Foreskin keratinocyte (primary cell): ENCODE measurements at places on chromosomes 5 and 9.

GRCh38 chr9:72855321-72855720 is 97.5 kb downstream of the ALDH1A1 start:
- no peak for DNase-seq

GRCh38 chr9:2691626-2692025 is 25.7 kb upstream of the KCNV2 start:
- DNase-seq, result no peak

DNA sequence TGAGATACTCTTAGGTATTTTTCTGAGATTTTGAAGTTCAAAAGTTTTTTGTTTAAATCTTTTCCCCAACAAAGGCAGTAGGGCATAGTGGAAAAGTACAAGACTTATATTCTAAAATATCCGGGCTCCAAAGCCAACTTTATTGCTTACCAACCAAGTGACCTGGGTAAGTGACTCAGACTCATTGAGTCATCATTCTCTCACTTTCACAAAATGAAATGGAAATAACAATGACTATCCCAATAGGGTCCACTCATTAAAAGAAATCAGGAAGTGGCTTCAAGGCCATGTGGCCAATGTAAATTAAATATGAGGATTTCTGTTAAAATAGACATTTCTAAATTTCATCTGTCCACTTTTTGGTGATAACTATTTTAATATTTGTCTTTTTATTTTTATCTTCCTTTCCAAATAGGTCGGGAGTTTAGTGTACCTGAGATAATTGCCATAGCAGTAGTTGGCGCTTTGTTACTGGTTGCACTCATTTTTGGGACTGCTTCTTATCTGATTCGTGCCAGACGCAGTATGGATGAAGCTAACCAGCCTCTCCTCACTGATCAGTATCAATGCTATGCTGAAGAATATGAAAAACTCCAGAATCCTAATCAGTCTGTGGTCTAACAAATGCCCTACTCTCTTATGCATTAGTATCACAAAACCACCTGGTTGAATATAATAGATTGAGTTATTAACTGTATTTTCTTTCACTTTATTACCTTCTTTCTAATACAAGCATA is 15.5 kb downstream of the TYRP1 start:
- no peak for DNase-seq

DNA sequence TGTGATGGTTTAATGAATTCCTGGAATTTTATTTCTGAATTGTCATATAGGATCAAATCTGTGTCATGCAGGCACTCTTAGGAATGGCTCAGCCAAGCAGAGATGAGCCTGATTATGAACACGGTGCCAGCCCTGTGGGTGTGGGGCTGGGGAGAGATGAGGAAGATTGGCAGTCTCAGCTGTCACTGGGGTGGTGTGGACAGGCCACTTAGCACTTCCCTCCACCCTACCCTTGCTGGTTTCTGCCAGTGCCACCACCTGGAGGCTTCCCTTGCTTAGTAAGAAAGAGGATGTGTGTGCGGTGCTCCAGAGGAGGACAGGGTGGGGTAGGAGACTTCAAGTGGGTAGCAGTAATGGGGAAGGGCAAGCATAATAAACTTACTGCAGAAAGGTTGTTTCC is 226.6 kb downstream of the CD180 start:
- DNase-seq, result no peak

GRCh38 chr5:50889790-50890189 is 223.4 kb downstream of the PARP8 start:
- DNase-seq, result peak; percentile 9

- no peak for DNase-seq
Observed at GRCh38 chr5:180494510-180495181, 467 bp downstream of the CNOT6 start.

DNA sequence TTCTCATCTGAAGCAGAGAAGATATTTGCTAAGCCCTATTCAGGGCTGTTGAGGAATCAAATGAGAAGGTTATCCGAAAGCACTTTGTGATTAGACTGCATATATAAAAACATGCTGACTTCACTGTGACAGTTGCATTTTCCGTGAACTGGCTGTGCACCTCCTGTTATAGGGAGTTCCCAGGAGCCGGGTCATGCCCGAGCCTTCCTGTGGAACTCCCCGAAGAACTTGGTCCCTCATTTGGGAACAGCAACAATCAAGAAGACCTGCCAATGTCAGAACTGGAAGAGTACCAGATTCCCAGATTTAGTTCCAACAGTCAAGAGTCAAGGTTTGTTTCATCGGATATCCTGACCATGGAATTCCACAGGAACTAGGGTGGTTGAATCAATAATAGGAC is 130.4 kb upstream of the RAI14 start:
- no peak for DNase-seq

DNA sequence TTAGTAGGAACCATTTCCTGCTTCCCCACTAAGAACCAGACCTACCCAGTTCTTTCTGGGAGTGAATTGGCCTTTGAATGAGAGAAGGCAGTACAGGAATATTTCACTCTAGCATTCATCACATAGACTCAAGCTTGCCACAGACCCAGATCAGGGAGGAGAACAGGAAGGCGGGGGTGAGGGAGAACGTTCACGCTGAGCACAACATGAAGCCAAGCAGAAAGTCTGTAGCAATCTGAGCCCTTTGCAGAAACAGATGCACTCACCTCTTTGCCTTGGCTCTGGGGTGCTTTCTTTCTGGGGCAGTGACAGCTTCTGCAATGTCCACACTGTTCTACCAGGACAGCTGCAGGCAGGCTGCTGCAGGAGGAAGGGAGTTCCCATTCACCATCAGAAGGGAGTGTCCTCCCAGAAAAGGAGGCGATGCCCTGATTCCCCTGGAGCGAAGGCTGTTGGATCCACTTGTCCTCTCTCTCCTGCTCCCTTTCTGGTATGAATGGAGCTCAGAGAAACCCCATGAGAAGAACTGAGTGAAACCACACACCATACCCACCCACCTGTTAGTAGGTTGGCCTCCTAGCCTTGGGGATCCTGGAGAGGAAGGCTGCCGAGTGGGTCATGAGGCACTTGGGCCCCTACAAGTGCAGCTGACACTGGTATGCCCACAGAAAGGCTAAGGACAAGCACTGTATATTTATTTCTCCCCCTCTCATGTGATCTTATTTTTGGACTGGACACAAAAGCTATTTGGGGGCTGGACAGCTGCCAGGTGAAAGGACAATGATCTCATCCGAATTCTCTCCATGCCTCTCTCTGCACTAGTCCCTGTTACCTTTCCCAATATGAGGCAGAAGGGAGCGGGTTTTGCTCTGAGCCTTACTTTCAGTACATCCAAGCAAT is 11.7 kb upstream of the FGF1 start:
- no peak for DNase-seq

DNA sequence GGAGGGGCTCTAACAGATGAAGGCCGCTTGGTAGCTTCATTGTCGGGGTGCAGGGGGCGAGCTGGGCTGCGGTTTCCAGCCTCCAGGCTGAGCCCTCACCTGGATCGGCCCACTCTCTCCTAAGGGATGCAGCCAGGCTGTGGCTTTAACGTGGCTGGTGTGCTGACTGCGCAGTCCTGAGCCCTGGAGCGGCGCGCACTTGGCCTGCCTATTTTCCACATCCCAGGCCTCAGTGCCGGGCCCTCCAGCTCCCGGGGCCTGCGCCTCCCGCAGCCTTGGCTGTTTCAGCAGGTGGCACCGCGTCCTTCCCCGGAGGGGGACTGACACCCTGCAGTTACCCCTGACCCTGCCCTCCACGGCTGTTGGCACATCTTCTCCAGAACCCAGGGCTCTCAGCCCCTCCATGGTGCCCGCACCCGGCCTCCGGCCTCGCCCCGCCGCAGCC is 1.4 kb downstream of the RNU6ATAC start:
- no peak for DNase-seq

DNA sequence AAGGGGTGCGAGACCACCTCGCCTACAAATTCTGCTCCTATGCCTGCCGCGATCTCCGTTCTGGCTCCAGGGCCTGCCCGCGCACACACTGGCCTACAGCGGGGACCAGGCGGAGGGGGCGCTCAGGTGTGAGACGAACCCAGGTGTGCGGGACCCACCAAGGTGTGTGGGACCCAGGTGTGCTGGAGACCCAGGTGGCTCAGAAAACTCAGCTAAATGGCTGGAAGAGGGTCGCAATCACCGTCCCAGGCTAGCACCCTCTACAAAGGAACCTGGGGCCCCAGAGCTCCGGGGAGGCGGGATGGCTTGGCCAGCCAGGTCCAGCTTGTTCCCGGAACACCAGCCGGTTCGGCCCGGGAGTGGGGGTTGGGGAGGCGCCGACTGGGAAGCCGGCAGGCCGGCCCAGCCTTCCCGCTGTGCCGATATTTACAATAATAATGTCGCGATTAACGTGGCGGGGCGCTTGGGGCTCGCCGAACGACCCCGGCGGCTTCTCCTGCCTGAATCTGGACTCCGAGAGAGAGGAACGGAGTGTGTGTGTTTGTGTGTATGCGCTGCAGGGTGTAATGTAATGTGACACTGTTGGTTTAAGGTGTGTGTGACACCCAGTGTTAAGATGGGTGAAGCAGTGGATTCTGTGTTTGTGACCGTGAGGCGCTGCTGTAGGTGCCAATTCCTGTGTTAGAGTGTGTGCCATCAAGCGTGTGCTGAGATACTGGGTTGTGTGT is 1.4 kb downstream of the PCDH1 start:
- no peak for DNase-seq

DNA sequence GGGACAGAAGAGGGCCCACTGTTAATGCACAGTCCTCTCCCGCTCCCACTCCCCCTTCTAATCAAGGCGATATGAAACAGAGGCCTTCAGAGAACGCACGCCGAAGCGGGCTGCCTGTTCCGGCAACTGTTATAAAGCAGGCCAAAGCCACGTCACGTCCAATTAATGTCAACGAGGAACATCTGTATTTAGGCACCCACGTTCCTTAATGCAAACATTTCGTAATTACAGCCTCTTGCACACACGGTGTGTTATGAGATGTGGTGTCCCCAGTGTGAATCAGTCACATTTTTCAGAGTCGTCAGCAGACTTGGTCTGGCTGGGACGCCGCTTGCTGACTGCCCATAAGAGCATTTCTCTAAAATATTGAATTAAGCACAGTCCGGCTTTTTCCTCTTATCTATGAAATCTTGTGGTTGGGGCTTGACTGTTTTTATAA is 339.0 kb downstream of the NSG2 start:
- DNase-seq, result no peak

GRCh38 chr9:93256878-93257807 is 73.2 kb downstream of the WNK2 start:
- DNase-seq, result no peak

- DNase-seq, result no peak
Observed at GRCh38 chr9:135211524-135211890, 124.0 kb downstream of the OLFM1 start.

GRCh38 chr5:166961028-166961427 is 1330.4 kb upstream of the WWC1 start:
- no peak for DNase-seq

DNA sequence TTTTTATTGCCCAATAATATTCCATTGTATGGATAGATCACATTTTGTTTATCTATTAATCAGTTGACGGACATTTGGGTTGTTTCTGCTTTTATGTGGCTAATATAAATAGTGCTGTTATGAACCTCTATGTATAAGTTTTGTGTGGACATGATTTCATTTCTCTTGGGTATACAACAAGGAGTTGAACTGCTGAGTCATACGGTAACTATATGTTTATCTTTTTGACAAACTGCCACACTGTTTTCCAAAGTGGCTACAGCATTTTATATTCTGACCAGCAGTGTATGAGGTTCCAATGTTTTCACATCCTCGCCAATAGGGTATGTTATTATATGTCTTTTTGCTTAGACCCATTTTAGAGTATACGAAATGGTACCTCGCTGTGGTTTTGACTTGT is 264.3 kb downstream of the RFX3 start:
- no peak for DNase-seq

DNA sequence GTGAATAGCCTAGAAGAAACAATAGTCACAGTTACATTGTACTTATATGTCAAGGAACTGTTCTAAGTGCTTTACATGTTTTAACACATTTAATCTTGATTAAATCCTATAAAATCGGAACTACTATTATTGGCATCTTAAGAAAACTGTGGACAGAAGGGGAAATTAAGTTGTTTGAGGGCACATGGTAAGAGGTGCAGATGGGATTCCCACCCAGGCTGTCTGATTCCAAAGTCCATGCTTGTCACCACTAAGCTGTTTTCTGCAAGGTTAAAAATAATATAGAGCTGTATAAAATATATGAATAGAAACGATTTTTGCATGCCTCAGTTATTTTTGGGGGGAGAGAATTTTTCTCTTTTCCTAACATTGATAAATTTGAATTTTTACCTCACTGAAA is 194.6 kb upstream of the KLF9 start:
- DNase-seq, result no peak

DNA sequence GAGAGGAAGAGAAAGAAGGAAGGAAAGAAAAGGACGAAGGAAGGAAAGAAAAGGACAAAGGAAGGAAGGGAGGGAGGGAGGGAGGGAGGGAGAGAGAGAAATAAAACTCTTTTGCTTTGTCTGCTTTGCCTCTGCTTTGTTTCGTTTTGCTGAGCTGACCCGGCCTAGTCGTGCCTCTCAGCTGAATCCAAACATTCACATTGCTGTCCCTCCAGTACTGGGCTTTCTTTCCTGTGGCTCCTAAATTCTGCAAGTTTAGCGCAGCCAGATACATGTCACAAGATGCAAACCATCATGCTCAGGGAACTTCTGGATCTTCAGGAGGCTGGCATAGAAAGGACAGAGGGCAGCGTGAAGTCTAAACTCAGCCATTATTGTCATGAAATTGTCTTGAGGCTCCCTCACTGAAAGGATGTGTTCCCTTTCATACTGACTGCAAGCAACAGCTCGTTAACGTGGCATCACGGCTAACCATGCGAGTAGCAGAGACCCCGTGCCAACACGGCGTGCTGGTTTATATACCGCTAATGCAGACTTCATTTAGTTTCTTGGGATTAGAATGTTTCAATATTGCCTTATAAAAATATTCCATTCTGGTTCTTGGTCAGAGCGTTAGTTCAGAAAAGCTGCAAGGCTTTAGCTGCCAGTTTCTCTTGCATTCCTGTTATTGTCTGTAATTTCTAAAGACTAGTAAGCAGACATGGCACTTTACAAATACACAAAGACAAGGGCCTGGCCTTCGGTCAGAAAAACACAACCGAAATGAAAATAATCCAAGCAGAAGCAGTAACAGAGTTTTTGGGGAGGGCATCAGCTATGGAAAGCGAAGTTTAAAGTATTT is 94.2 kb downstream of the TMEM174 start:
- DNase-seq, result no peak

GRCh38 chr9:129995409-129996160 is 47.4 kb downstream of the FNBP1 start:
- peak; percentile 32 for DNase-seq
